Amniotic stem cell (primary cell): ENCODE measurements at places on chromosomes 6 and 20.
A peak's percentile ranks its signal among the peaks of the same experiment; 100 is the strongest.

DNA sequence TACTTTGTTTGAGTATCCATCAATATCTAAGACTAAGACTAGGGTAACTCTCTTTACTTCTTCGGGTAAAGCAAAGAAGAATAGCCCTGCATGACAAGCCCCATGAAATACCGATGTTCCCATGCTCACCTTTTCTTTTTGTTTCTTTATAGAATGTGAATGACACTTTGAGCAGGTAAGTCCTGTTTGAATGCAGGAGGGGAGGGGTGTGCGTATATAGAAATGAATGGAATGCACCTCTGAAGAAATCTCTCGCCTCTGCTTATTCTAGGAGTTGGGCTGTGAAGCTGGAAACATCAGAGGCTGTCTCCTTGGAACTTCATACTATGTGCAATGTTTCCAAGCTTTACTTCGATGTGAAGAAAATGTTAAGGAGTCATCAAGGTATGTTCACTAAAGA is 10.3 kb downstream of the TRIM38 start:
- no peak for DNase-seq

DNA sequence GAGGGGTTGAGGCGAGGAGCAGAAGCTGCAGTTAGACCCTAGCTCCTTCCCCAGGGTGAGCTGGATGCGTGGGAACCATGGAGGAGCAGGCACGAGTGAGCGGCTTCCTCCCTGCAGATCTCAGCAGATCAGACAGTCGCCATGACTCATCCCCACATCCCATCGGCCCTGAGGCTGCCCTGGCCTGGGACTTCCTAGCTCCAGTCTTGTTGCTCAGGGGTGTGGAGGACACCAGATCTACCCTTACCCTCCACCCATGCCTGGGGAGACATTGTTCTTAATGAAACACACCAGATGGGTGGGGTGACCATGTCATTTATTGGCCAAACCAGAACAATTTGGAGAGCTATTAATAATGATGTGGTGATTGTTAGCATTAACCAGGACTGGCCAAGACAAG is 36.3 kb upstream of the TGM2 start:
- DNase-seq: peak; percentile 71

DNA sequence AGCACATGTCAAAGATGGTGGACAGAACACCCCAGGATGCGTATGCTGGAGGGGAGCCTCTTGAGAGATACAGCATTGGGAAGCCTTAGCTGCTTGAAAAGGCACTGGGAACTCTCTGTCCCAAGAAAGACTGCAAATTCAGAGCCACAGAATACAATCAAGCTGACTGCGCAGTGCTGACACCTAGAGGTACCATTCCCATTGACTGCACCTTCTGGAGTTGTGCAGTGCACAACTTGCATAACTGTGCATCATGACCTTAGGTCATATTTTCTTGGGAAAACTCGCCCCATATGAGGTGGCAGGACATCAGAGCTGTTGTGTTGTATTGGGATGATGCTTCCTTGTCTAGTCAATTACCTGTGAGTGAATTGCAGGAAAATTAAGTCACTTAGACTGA is 646.5 kb upstream of the NOX3 start:
- no peak for DNase-seq

- no peak for DNase-seq
These were observed 32.5 kb downstream of the BCL2L1 start for GRCh38 chr20:31690124-31690666.

GRCh38 chr6:93163146-93163545 is 256.2 kb downstream of the EPHA7 start:
- DNase-seq: no peak

- no peak for DNase-seq
These were observed 27.3 kb downstream of the WRNIP1 start for GRCh38 chr6:2792330-2793110.

GRCh38 chr6:111952274-111952673 is 79.0 kb upstream of the FYN start:
- no peak for DNase-seq

DNA sequence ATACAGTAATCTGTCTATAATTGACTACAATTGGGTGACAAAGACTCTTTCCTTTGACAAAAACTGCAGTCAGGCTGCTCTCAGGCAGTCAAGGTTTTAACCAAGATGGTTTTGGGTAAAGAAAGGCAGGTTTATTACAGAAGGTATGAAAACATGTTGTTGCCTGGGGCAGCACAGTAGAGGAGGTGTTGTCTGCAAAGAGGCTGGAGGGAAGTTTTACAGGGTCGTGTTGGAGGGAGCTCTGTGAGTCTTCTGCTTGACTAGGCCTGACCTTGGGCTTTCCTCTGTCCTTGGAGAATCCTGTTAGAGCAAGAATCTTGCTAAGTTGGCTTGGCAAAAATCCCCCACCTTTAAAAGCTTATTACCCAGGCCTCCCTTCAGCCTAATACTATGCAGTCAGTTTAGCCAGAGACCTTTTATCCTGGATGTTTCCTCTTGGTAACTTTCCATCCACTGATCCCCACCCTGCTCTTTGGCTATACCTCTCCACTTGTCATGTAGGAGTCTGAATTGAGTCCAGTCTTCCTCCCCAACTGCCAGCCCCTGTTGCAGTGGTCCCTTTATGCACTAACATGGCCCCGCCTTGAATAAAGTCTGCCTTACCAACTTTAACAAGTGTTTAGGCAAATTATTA is 143.0 kb upstream of the SLC22A16 start:
- DNase-seq: no peak

GRCh38 chr20:39124064-39124463 is 161.9 kb downstream of the DHX35 start:
- DNase-seq: no peak

GRCh38 chr20:20786428-20786827 is 74.0 kb upstream of the RALGAPA2 start:
- DNase-seq: no peak

DNA sequence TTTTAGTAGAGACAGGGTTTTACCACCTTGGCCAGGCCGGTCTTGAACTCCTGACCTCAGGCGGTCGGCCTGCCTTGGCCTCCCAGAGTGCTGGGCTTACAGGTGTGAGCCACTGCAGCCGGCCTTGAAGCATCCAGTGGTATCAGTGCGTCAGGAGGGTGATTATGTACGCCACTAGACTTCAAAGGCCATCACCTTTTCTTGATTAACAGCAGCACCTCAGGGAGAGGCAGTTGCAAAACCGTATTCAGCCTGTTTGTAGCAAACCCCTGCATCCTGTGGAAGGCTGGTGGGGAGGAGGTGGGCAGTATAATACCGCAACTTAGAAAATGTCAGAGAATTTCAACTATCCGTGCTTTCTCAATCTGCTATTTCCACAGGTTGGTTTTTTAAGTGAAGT is 27.3 kb upstream of the SHLD1 start:
- no peak for DNase-seq

GRCh38 chr6:16950302-16950701 is 151.5 kb upstream of the STMND1 start:
- DNase-seq: no peak

GRCh38 chr6:73200735-73201134 is 24.6 kb downstream of the KHDC1L start:
- no peak for DNase-seq

DNA sequence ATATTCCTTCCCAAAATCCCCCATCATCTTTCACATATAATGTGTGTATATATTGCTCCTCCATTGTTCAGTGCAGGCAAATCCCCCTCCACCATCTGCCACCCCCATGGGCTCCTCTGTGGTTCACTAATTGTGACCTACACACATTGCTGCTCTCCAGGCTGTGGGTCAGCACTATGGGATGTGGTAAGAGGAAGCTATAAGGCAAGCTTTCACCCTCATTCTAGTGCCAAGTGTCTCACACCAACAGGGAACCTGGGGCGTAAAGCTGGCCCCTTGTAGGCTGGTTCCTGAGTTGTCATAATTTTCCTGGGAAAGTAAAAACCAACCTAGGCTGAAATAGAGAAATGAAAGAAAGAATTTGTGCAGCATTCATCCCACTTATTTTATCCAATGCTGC is 16.8 kb downstream of the FKBP1A start:
- no peak for DNase-seq

- no peak for DNase-seq
These were observed 11.6 kb upstream of the F13A1 start for GRCh38 chr6:6331946-6332601.

GRCh38 chr6:53361549-53362031 is 12.8 kb upstream of the ELOVL5 start:
- DNase-seq: no peak

DNA sequence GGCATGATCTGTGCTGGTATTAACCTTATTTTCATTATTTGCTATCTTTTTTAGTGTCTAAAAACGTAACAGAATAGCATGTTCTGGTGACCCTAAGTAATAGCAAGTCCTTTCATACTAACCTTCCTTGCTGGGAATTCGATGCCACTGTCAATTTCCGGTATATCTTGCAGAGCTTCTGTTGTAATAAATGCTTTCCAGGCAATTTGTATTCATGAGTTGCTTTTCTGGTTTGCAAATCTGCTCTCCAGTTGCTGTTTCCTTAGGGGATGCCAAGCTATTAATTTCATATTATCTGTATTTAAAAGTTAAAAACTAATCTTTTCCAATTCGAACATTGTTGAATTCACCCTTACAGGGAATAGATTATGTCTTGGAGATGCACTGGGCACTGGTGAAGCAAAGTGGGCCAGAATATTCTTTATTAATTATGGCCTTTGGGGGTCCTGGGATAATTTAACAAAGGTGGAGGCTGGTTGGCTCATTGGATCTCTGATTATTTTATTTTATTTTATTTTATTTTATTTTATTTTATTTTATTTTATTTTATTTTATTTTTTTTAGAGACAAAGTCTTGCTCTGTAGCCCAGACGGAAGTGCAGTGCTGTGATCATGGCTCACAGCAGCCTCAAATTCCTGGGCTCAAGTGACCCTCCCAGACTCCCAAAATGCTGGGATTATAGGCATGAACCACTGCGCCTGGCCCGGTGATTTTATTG is 123.6 kb upstream of the GLP1R start:
- no peak for DNase-seq

- DNase-seq: no peak
These were observed 58.7 kb upstream of the EMILIN3 start for GRCh38 chr20:41425180-41425884.

GRCh38 chr6:110493253-110493800 is 16.9 kb upstream of the SLC22A16 start:
- DNase-seq: no peak

GRCh38 chr20:25037288-25038102 is 20.4 kb downstream of the ACSS1 start:
- no peak for DNase-seq

DNA sequence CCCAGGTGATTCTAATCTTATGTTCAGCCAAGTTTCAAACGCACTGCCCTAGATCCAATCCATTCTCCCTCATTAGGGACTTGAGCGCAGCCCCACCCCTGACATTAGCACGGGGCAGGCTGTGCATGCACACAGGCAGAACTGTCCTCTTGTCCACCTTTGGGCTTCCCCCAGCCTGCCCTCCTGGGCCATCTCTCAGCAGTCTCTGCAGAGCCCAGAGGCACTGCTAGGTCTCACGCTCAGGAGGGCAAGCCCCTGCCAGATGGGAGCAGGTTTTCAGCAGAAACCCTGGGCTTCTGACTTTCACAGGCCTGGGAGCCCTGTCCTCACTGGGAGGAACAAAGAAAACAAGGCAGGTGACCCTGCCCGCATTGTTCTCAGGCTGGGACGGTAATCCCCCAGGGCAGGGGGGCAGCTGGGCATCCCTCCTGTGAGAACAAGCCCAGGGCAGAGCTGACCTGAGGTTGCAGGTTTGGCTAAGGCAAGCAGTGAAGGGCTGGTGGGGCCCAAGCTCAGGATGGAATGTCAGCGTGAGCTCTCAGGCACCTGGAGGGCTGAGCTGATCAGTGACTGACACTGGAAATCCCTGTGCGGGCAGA is 24.5 kb downstream of the KCNK5 start:
- no peak for DNase-seq

DNA sequence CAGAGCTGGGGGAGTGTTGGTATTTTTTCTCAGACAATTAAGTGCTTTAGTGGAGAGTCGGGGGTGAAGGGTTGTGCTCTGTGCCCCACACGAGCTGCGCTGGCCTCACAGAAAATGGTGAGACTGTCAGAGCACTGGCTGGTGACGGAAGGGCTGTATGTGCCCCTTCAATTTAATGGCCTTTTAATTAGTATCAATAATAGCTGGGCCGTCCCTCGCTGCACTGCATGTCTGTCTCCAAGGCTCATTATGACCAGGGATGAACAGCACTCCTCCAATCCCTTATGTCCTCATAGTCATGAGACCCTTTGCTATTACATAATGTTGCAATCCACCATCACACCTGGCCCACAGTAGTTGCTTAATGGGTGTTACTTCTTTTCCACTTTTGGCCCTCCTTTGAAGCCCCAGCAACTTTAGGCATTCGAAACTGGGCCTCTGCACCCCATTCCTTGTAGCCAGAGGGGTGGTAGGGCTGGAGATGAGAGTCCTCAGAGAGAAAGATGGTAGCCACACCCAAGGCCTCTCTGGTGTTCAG is 9.5 kb upstream of the RALY start:
- no peak for DNase-seq

DNA sequence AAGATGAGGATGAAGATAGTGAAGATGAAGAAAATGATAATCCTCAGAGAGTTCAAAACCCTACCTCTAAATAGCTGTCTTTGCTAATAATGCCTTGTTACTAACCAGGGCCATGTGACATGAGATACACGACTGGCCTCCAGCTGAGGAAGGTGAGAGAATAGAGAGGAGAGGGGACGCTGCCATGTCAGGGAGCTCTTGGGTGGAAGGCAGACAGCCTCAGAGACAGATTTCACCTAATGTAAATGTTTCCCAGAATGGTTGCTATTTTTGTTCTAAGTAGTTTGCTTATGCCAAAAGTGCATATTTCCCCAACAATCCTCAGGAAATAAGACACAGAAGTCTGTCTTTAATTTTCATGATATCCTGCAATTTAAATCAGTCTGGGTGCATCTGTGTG is 138.4 kb downstream of the ELOVL4 start:
- DNase-seq: no peak

- no peak for DNase-seq
These were observed 37.4 kb upstream of the ARMH2 start for GRCh38 chr6:24836109-24836508.

- DNase-seq: no peak
These were observed 3.1 kb upstream of the MRGBP start for GRCh38 chr20:62792940-62793756.

GRCh38 chr6:140105857-140106256 is 731.4 kb upstream of the CITED2 start:
- DNase-seq: no peak

- no peak for DNase-seq
These were observed 58.0 kb downstream of the FOXO3 start for GRCh38 chr6:108618623-108619152.
